GM23338 (cell line): ENCODE measurements at places on chromosomes 6 and 20. TPM values are rescaled to one million over a fixed set of nuclear protein-coding genes. Genes with fewer than 3 reads are reported as not detected.

Gene SLC22A2
- 0.35 and 1.1 TPM in 2 replicates for total RNA-seq

Gene ITPR3
- total RNA-seq: 29.8 and 31.9 TPM in 2 replicates

Gene WFDC5
- not detected in 2 replicates for total RNA-seq

Gene CLPSL1
- total RNA-seq: not detected in 2 replicates

Gene NKX2-4
- 0.35 and 2.1 TPM in 2 replicates for total RNA-seq

Gene FOXC1
- 0.10 and 0.27 TPM in 2 replicates for total RNA-seq

Gene HUS1B
- total RNA-seq: 3.9 and 7.0 TPM in 2 replicates

Gene MICB
- 20.8 and 23.8 TPM in 2 replicates for total RNA-seq

Gene TBXT
- total RNA-seq: 0.39 TPM in 1 of 2 replicates, not detected in the other

Gene SGK1
- 34.2 and 37.2 TPM in 2 replicates for total RNA-seq
